ENCODE measurements at places on chromosomes 1 and 21.
A peak's percentile ranks its signal among the peaks of the same experiment; 100 is the strongest.

GRCh38 chr1:223860051-223860622 is 14.4 kb upstream of the TP53BP2 start:
- no peak for DNase-seq

GRCh38 chr1:236516929-236517704 is 6.7 kb upstream of the LGALS8 start:
- DNase-seq = peak; percentile 72

- DNase-seq = no peak
Observed at GRCh38 chr1:84291882-84292655, 9.4 kb upstream of the SAMD13 start.

DNA sequence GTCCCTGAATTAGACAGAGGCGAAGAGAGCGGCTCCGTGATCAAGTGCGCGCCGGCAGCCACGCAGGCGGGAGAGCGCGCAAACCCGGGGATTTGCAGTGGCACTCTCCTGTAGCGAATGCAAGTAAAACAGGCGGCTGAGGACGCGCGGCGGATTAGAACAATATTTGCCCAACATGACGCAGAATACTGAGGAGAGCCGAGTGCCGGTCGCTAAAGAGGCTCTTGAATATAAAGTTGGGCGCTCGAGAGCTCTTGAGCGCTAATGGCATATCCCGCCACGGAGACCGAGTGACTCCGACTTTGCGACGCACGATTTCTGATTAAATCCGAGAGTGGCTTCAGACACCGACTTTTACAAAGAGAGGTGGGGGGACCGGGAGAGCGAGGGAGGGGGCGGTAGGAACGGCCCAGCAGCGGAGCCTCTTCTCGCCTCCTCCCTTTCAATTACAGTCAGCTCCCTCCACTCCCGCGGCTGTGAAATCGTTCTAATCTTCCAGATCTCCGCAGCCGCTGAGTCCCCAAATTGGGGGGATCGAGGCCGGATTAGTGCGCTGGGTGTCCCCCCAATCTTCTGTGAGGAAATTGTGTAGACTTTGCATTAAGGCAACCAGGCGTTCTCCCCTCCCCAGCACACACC is 2.3 kb downstream of the PAX7 start:
- DNase-seq = no peak

DNA sequence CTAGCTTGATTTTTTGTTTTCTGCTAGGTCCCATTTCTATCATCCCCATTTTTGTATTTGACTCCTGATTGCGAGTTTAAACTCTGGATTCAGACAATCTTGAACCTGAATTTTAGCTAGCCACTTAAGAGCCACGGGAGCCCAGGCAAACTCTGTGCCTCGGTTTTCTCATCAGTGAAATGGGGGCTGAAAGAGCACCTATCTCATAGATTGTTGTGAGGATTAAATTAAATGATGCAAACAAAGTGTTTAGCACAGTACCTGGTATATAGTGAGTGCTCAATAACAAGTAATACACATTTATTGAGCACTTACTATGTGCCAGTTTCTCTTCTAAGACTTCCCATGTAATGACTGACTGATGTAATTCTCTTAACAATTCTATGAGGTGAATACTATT is 158.1 kb upstream of the POU3F1 start:
- DNase-seq = no peak

DNA sequence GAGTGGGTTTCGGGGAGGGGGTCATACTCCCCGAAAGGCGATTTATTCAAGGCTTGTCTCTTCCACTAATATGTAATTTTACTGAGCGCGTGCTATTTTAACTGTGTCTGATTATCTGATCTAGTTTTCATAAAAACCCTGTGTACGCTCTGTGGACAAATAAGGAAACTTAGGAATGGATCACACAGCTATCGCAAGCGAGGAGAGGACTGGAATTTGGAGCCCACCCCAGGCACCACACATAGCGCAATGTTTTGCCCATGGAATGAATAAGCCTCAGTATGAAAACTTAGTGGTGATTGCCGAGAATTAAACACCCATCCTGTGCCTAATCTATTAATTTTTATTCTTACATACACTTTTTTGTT is 9.8 kb upstream of the RAB42 start:
- DNase-seq = no peak

DNA sequence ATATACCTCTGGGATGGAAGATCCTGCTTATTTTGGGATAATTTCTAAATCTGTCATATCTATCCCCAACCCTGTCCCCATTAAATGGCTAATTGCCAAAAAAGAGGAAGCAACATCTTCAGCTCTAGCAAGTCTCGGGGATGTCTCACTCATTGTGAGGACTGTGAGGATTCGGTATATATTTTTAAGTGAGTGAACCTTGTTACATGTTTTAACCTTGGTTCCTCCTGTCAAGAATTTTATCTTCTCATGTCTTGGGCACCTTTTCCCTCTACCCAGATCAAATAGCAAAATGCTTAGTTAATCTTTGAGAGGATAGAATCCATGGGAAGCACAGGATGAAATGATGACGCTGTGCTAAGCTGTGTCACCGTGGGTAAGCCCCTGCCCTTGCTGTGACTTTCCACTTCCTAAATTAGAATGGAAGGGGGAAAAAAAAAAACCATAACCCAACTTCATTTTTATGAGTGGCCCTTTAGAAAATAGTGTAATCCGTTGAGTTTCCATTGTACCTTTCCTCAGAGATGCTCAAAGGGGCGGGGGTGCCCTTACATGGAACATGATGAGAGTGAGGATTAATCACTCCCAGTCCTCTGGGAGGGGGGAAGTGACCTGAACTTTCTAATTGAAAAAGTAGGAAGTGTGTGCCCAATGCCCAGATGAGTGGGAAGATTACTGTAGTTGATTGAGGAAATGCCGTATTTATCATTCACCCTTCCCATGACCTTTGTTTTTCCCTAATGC is 7.6 kb downstream of the ATP1A1 start:
- no peak for DNase-seq

DNA sequence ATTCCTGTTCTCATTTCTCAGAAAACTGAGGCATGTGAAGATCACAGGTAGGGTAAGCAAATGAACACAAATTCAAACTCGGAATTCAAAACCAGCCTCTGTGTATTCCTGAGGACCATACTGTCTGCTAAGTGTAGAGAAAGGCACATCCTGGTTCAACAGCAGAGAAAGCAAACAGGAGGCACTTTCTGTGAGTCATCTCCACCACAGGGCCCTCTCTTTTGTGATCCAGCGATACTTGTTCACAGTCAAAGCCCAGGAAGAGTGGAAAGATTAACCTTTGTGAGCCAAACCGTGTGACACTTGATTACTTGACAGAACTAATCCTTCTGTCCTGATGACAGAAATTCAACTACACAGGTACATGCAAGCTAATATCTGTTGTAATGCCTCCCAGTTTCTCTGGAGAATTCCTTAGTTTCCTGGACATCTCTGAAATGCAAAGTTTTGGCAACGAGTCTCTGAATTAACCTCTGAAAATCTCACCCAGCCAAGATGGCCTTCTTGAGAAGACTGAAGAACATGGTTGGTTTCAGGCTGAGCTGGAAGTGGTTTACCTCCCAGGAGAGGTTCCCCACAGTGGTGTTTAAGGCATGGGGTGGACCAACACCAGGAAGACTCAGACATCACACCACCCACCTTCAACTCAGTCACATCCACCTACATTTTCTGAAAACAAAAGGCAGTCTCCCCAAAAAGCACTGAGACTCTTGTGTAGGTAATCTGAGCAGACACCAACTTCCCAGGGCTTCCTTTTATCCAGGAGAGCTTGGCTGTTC is 98.2 kb upstream of the ERG start:
- no peak for DNase-seq

- DNase-seq = no peak
Observed at GRCh38 chr21:34546542-34546941, 34.5 kb upstream of the KCNE1 start.

DNA sequence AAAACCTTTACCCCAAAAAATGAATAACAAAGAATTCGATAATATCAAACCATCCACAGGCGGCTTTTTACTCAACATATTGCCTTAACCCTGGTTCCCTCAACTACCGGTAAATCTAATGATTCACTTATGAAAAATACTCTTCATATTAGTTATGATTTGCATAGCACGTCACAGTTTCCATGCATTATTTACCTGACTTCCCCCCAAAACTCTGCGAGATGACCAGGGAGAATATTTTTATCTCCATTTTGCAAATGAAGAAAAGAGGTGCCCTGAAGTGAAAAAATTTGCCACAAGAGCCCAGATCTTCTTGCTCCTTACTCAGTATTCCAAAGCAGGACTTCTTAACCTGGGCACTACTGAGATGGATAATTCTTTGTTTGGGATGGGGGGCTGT is 2.9 kb downstream of the JAK1 start:
- no peak for DNase-seq

DNA sequence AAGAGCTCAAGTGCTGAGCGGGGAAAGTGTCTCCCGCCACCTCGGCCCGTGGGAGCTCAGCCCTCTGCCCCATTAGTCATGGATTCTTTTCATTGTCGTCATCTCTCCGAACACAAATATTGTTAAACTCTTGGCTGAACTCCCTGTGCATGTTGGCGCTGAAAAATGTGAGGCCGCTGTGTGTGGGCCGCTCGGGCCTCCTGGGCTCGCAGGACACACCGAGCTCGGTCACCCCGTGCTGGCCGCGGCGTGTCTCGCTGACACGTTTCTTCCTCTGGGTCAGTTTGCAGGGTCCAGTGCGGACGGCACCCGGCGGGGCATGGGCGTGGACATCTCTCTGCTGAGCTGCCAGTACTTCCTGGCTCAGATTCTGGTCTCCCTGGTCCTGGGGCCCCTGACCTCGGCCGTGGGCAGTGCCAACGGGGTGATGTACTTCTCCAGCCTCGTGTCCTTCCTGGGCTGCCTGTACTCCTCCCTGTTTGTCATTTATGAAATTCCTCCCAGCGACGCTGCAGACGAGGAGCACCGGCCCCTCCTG is 25.6 kb downstream of the SLC45A1 start:
- DNase-seq = no peak

DNA sequence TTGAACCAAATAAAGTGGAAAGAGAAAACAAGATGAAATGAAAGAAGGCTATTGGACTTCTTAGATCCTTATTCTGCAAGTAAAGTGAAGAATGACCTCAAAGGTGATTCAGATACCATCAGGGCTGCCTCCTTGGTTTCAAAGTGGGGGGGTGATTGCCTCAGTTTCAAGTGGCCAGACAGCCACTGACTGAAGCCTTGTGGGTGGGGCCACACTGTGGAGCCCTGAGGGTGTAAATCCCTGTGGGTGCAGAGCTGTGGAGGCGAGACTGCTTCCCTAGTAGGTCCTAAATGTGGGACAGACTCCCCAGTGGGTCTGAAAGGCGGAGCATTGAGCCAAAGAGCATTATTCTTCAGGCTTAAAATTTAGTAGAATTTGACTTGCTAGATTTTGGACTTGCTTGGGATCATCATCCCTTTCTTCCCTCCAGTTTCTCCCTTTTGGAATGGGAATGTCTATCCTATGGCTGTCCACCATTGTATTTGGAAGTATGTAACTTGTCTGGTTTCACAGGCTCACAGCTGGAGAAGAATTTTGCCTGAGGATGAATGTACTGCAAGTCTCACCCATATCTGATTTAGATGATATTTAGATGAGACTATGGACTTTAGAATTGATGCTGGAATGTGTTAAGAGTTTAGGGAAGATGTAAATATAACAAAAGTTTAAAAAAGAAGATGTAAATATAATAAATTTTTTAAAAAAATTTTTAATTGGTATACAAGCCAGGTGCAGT is 71.6 kb upstream of the SOX13 start:
- DNase-seq = no peak

- no peak for DNase-seq
Observed at GRCh38 chr1:55476445-55477015, 261.4 kb upstream of the USP24 start.

DNA sequence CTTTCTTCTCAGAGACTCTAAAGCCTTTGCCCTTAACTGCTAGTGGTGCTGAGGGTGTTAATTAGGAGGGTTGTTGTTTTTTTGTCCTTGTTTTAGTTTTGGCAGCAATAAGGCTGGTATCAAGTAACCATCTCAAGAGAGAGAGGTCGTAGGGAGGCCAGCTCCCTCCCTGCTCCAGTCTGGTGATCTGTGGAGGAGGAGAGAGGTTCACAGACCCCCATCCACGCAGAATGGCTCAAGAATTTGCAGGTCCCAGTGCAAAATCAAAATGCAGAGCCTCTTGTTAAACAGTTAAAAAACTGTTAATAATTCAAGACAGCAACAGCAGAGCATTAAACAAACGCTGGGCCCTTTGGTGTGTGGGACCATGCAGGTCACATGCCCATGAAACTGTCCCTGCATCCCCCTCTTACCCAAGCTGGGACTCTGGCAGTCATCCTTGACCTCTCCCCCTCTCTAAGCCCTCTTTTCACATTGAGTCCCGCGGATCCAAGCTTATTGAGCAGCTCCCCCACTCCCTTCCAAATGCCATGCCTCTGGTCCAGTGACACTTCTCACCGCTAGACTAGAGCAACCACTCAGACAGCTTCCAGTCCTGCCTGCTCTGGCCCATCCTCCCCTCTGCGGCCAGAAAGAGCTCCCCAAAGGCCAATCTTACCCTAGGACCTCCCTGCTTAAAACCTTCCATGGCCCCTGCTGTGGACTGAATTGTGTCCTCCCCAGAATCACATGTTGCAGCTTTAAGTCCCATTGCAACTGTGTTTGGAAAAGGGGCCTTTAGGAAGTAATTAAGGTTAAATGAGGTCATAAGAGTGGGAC is 47.7 kb upstream of the RPL11 start:
- no peak for DNase-seq

DNA sequence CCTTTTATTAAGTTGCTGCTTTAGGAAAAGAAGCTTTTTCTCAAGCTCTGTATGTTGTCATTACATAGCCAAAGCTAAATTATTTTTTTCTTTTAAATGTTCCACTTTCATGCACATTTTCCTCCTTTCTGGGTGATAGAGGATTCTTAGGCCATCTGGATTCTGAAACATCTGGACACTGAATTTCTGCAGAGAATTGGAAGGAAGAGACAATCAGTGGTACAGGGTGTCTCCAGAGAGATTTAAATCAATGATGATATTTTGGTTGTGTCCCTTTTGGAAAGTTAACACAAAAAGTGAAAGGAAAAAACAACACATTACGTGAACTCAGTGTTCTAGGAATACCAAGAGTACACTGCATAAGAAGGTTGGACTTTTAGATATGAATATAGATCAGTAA is 211.4 kb upstream of the PKN2 start:
- no peak for DNase-seq

DNA sequence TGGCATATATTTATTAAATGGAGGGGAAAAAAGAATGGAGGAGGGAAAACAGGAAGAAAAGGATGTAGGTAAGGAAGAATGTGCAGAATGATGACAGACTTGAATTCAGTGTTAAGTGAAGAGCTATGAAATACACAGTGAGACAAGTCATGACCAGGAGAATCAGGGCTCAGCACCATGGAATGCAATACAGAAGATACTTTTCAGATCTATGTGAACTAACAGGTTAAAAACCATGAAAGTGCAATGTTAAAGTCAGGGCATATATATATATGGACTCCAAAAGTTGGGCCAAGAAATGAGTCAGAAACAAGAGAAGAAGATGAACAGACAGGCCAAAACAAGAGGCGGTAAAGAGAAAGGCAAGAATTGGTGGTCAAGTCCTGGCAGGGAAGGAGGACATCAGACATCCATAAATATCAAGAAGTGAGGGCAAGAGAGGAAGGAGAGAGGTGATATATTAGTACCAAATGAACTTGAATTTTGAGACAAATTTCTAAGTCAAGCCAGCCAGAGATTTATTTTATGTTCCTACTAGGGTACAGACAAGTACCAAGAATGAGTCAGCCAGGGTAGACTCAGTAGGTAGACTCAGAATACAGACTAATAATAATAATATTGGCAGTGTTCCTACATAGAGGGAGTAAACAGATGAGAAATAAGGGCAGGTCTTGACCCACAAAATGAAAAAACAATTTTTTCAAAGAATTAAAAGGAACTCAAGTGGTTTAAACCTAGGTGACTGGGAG is 39.5 kb upstream of the MCOLN3 start:
- no peak for DNase-seq
